Tibial nerve (tissue), 4 donors: ENCODE measurements at places on chromosomes 1 and 21. TPM values are rescaled to one million over a fixed set of nuclear protein-coding genes. Genes with fewer than 3 reads are reported as not detected.

DNA sequence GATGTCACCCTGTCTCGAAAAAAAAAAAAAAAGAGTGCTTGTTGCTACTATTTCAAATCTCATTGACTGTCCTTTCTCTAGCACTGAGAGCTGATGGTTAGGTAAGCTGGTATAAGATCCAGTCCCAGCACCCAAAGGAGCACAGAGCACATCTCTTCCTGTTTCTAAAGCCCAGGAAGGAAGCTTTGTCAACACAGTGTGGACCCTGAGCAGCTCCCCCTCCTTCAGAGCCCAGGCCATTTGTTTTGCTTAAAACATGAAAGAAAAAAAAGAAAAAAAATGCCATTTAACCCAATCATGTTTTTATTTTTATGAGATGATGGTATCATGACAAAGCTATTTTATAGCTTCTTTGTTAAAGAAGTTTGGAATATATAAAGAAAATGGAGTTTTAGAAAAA lies 184.1 kb upstream of the DUSP10 start:
- H3K4me1 ChIP-seq = no peaks in the 10 kb centered on the region
- H3K27me3 ChIP-seq = no peaks in the 10 kb centered on the region
- no peaks in the 10 kb centered on the region for H3K36me3 ChIP-seq

GRCh38 chr1:15011160-15011559 lies 142.4 kb upstream of the TMEM51 start:
- H3K4me1 ChIP-seq = peaks cover 5% of the 10 kb centered on the region
- H3K4me3 ChIP-seq = no peak overlapping the region
- H3K27ac ChIP-seq = no peak overlapping the region
- DNase-seq = no peak
- no peaks in the 10 kb centered on the region for H3K36me3 ChIP-seq

GRCh38 chr1:44903011-44903680 lies 60.1 kb upstream of the PTCH2 start:
- no peaks in the 10 kb centered on the region for H3K4me1 ChIP-seq
- H3K27me3 ChIP-seq = no peaks in the 10 kb centered on the region

DNA sequence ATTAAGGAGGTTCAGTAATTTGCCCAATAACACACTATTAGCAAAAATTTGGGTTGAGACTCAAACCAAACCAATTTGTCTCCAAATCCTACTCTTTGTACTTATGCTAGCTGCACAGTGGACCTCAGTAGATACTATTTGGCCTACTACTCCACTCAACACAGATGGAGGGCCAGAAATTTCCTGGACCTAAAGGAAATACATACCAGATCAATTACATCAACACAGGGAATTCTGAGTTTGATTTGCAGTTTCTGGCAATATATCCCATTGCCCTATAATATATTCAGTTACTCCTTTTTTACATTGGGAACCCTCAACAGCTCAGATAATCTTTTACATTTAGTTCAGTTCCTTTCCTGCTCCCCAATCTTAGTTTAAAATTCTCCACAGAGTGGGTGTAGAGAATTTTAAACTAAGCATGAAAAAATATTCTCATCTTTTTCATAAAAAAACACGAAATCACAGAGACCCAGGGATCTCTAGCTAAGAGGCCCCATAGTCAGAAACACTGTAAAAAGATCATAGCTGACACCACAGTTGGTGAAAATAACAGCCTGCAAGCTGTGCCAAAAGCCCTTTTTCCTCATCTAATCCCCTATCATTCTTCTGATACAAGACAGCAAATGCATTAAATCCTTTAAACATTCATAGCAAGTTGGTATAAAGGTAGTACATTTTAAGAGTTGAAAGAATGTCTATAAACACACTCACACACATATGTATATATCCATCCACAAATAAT lies 317.7 kb upstream of the ESRRG start:
- H3K36me3 ChIP-seq = no peaks in the 10 kb centered on the region
- H3K4me1 ChIP-seq = no peaks in the 10 kb centered on the region
- no peak for DNase-seq
- H3K27me3 ChIP-seq = no peaks in the 10 kb centered on the region

CAMSAP2 gene
- 27.3 TPM for total RNA-seq

FGR gene
- 18.4 TPM for total RNA-seq

LENEP gene
- total RNA-seq = not detected

SYCP1 gene
- total RNA-seq = not detected
